ENCODE measurements at places on chromosomes 6 and 20. TPM values are rescaled to one million over a fixed set of nuclear protein-coding genes. Genes with fewer than 3 reads are reported as not detected.

The VGLL2 gene
- not detected for total RNA-seq

DNA sequence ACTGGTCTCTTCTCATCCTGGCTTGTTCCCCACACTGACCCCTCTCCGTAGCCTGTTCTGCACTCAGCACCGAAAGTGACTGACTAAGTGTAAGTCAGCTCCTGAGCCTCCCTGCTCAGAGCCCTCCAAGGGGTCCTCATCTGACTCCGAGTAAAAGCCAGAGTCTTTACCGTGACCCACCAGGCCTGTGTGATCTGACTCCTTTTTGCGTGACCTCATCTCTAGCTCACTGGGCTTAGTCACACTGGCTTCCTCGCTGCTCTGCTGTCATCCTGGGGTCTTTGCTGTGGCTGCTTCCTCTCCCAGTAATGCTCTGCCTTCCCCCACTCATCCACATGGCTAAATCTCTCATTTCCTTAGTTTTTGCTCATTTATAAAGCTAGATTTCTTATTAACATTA is 116.6 kb downstream of the PLCB4 start:
- DNase-seq = no peak

The BTN1A1 gene
- not detected for total RNA-seq

- DNase-seq = no peak
Measured at GRCh38 chr6:99189823-99190721, 159.4 kb downstream of the FAXC start.

GRCh38 chr6:20826378-20826777 is 292.1 kb downstream of the CDKAL1 start:
- no peak for DNase-seq

The ARMC2 gene
- 10.0 TPM for total RNA-seq

The GRIK2 gene
- not detected for total RNA-seq

- no peak for DNase-seq
Measured at GRCh38 chr20:8043687-8044282, 24.2 kb upstream of the TMX4 start.

DNA sequence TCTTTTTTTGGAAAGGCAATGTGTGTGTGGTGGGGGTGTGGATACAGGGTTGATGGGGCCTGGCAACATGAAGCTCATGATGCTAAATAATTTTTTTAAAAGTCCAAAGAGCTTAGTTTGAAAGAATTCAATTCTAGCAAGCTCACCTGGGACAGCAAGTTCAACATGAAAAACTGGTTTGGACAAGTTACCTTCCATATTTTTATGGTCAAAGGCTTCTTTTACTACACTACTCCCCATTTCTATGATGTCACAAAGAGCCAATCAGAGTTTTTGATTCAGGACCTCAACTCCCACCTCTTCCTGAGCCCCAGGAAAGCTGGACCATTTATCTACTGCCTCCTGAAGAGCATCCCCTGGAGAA is 66.1 kb upstream of the CTNNBL1 start:
- no peak for DNase-seq
